ENCODE measurements at places on chromosomes 5 and 9.

GRCh38 chr5:170112876-170113521 lies 7.3 kb downstream of the FOXI1 start:
- DNase-seq: no peak

DNA sequence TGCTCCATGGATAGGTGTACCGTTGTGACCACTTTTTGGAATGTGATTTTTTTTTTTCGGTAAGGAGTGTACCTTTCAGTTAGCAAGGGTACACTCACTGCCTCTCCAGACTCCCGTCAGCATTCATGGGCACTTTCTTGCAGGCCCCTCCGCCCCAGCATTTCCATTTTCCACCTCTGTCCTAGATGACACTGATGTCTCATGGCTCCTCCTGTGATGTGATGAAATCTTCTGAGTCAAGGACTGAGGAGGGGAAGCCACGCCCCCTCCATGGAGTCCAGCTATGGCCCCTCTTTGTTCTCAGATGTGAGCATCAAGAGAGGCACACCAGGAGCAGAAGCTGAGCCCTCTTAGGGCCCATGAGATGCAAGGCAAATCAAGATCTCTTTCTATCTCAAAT lies 61.8 kb downstream of the CTSL start:
- no peak for DNase-seq

GRCh38 chr9:6351737-6352136 lies 23.6 kb downstream of the TPD52L3 start:
- no peak for DNase-seq

- DNase-seq: no peak
Measured at GRCh38 chr9:93081931-93082330, 14.1 kb upstream of the CARD19 start.

DNA sequence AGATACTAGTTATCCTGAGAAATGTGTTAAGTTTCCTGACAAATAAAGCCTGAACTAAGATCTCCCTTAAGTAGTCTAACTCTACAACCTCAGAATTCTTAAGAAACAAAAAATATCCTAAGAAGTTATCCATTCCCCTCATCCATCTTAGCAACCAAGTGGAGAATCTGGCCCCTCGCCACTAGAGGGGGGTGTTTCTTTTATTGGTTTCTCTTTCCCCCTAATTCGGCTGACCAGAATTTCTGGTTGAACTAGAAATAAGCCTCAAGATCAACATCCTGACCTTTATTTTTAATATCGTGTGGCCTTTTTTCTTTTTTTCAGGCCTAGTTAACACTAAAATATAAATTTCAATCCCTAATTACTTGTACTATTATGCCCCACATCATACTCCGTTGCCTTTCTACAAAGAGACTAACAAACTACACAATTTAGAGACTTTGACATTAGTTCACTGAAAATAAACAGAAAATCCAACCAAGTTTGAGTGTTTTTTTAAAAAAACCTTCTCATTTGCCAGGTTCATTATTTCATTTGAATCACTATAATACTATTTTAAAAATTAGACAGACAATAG lies 14.3 kb upstream of the NR4A3 start:
- DNase-seq: peak; percentile 44

Data from stimulated activated CD4-positive, alpha-beta T cell treated with anti-CD3 and anti-CD28 coated beads, Interleukin-1b, Interleukin-23, amount 100 ng/mL, for 1 hour (primary cell).